ENCODE measurements at places on chromosomes 5 and 9.

DNA sequence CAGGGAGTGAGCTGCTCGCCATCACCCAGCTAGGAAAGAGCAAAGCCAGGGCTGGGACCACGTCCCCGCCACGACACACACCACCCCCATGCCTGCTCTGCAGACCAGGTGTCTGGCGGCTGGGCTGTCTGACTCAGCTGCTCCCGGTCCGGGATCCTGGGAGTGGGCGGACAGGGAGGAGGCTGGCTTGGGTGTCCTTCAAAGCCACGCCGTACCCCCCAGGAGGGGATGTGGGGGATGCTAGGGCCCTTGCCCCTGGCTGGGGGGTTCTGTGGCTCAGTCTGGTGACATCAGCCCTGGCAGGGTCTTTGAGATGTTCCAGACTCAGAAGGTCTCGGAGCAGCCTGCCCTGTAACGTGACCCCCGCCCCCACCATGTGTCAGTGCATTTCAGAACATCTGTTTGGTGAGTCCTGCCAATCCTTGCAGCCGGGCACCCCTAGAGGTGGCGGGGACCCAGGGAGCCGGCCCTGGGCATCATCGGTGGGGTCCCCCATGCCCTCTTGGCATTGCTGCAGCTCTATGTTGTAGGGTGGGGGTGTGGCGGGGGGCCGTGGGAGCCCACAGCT is 62.3 kb downstream of the HMCN2 start:
- DNase-seq = no peak

DNA sequence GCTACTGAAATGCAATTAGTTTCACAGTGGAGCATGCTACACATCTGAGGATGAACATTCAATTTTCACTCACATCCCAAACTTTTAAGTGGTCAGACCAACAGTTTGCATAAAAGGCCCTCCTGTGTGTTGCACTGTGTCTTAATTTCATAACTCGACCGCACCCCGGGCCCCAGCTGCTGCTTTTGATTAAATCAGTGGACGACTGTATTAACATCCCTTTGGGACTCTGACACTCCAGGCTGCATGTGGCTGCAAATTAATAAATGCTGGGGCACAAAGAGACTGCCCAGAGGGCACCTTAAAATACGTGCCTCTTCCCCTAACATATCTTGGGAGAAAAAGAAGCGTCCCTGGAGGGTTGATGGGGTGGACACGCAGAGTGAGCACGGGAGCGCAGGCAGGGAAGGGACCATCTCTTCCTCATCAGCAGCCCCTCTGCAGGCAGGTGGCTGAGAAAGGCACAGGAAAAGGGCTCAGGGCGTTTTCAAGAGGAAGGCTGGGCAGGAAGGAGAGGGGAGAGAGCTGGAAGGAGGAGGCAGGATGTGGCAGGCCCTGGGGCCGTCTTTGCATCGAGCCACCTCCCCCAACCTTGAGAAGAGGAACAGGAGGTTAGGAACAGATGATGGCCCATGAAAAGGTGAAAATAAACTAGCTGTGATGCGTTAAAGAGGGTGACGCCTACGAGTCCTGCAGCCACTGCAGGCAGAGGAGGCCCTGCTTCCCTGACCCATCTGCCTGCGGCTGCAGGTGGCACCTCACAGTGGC is 18.6 kb downstream of the MED10 start:
- peak; percentile 38 for DNase-seq

- DNase-seq = no peak
These were observed 51.8 kb upstream of the ZBTB43 start for GRCh38 chr9:126752881-126753670.

GRCh38 chr5:169160405-169160901 is 140.5 kb downstream of the SLIT3 start:
- DNase-seq = no peak

DNA sequence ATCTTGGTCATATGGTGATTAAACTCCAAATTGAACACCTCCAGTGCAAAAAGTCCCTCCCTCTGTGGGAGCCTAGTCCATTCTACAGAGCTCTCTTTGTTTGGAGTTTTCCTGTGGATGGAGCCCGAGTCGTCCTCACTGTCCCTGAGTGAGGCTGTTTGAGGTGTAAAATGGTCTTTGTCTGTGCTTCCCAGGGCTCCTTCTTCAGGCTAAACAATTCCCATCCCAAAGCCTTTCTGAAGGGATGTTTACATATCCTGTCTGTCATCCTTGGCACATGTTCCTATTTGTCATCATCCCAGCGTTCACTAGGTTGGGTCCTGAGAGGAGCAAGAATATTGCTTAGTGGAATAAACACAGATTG is 68.9 kb downstream of the COL27A1 start:
- DNase-seq = no peak

DNA sequence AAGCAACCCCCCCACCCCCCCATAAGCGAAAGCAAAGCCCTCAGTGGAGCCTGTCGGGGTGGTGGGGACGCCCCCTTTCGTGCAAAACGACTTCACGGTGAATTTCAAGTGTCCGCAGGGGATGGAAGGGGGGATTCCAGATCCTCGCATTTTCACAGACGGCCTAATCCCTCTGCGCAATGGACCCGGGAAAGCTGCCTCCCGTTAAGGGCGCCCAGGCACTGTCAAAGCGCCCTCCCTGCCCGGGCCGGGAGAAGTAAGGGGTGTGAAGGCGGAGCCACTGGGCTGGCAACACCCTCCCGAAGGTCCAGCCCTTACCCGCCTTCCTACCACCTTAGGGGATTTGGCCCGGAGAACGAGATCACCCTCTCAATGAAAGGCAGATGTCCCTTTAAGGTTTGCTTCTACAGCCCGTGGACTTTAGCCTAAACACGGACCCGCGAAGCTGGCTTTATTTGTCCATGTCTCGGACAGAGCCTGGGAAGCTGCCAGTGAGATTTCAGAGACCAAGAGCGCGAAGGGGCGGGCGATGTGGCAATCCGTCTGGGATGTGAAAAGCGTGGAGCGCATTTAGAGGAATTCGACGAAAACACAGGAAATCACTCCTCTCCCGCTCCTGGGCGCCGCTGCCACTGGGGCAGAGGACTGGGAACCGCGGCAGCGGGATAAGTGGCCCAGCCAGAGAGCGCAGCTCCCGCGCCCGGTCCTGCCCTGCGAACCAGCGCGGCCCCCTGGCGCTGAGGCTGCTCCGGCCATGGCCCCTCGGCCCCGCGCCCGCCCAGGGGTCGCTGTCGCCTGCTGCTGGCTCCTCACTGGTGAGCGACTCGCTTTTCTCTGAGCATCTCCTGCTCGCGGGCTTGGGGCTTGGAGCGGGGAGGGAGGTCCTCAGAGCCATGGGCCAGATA is at the start of the genes ITGA1 and PELO:
ITGA1 (plus strand) TSS at position 317 of the 905 bp plus-strand sequence; CDS start at position 755, 438 bp downstream.
PELO (plus strand) TSS at position 317 of the 905 bp plus-strand sequence. CDS start 12,479 bp downstream, outside the sequence.
- DNase-seq = peak; percentile 84

DNA sequence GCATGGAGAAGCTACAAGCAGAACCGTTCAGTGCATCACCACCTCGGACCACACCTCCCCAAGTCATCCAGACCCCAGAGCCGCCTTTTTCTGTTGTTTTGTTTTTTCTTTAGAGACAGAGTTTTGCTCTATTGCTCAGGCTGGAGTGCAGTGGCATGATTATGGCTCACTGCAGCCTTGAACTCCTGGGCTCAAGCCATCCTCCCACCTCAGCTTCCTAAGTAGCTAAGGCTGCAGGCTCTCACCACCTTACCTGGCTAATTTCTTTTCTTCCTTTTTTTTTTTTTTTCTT is 13.5 kb upstream of the SFXN1 start:
- DNase-seq = no peak

- peak; percentile 56 for DNase-seq
These were observed 133.4 kb upstream of the OTULINL start for GRCh38 chr5:14447958-14448911.

DNA sequence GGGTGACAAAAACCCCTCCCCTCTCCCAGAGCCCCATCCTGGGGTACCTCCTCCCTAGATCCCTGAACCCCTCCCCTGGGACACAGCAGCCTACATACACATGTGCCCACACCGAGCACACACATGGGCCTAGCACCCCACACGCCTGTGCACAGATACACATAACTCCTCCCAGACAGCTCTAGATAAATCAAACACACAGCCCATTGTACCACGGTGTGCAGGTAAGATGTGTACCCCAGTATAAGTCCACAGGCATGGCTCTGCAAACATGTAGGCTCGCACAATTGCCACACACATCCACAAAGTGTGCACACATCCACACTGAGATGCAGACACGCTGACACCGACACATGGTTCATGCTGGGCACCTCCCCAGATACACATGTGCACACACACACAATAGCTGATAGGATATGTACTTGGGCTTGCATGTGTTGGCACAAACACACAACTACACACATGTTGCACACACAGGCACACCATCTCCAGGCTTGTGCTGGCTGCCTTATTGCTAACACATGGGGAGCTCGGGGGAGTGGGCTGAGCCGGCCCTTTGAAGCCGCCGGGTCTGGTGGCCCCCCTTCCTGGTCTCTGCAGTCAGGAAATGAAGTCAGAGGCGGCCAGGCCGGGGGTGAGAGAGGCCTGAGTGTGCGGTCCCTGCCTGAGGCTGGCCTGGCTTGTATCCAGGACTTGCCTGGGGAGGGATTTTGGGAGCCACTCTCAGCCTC is 30.2 kb downstream of the GOLGA2 start:
- no peak for DNase-seq

- DNase-seq = no peak
These were observed 203.0 kb upstream of the TUT7 start for GRCh38 chr9:86557063-86557766.

- no peak for DNase-seq
These were observed 617.8 kb downstream of the PDE4D start for GRCh38 chr5:59275510-59276324.

DNA sequence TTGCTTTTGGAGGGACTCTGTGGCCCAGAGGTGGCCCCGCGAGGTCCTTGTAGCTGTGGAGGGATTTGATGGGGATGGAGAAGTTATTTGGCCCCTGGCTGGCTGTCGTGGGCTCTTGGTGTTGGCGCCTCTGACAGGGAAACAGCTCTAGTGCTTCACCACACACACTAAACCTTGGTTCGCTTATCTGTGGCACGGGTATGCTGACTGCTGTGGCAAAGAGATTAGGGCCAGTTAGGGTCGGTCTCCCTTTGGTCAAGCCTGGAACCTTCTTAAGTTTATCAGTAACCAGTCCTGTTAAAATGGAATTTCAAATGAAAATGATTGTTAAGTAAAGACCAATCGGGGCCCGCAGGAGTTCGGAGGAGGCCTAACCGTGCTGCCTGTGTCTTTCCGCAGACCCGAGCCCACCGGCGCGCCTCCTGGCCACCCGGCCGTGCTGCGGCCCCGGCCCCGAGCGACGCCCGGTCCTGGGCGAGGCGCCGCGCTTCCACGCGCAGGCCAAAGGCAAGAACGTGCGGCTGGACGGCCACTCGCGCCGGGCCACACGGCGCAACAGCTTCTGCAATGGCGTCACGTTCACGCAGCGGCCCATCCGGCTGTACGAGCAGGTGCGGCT is 28.4 kb downstream of the NEURL1B start:
- no peak for DNase-seq

DNA sequence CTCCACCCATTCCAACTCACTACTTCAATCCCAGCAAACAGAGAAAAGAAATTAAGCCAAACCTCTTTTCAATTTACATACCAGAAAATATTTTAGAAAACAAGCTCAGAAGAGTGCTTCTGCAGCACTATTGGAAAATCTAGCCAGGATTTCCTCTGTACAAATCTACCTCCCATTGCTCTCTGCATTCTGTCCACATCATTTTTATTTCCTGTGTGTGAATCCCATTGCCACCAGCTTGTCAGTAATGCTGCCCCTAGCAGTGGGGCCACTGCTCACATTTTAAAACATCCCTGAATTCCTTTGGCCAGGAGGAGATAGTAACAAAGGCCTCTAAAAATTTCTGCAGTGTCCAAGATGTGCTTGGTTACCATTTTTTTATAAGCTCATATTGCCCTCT is 232.5 kb downstream of the ARRDC3 start:
- no peak for DNase-seq

GRCh38 chr5:142824391-142824790 is 54.2 kb downstream of the ARHGAP26 start:
- DNase-seq = no peak

DNA sequence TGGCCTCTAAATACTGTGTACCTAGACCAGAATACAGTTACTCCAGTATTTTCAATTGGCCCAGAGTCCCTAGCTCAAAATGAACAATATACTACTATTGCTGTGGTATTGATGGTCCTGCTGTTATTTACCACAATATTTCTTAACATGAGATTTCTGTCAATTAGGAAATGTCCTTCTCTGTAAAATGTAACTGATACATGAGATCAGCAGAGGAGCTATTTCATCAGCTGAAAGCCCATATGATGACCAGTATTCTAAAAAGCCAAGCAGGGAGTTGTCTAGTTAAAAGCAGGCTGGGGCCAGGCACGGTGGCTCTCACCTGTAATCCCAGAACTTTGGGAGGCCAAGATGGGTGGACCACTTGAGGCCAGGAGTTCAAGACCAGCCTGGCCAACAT is 187.7 kb upstream of the PTGER4 start:
- no peak for DNase-seq
